ENCODE measurements at places on chromosomes 5 and 9.

- no peak for DNase-seq
These were observed 54.4 kb downstream of the ZNF474 start for GRCh38 chr5:122183788-122184170.

- DNase-seq, result peak; percentile 28
These were observed 836 bp downstream of the PCSK5 start for GRCh38 chr9:75891277-75891741.

GRCh38 chr5:68683632-68684036, 410.2 kb upstream of the SLC30A5 start:
- DNase-seq, result no peak

DNA sequence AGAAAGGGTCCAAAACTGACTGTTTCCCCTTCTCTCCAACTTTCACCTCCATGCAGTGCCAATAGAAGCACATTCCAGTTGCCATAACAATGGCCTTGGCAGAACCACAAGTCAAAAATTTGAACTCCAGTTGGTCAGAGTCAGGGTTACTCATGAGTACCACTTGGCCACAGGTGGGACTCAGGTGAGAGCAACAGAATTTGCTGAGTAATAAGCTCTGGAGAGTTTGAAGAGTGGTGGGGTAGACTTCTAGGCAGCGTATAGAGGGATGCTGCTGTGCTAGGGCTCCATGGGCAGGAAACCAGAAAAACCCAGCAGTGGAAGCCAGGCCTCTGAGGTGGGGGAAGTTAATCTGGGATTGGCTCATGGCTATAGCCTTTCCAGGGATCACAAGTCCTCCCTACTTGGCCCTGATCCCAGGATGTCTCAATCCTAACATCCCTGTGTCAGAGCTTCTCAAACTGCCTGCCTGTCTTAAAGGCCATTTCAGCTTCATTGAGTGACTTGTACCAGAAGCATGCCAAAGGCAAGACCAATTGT, 30.2 kb downstream of the SNX18 start:
- DNase-seq, result no peak

DNA sequence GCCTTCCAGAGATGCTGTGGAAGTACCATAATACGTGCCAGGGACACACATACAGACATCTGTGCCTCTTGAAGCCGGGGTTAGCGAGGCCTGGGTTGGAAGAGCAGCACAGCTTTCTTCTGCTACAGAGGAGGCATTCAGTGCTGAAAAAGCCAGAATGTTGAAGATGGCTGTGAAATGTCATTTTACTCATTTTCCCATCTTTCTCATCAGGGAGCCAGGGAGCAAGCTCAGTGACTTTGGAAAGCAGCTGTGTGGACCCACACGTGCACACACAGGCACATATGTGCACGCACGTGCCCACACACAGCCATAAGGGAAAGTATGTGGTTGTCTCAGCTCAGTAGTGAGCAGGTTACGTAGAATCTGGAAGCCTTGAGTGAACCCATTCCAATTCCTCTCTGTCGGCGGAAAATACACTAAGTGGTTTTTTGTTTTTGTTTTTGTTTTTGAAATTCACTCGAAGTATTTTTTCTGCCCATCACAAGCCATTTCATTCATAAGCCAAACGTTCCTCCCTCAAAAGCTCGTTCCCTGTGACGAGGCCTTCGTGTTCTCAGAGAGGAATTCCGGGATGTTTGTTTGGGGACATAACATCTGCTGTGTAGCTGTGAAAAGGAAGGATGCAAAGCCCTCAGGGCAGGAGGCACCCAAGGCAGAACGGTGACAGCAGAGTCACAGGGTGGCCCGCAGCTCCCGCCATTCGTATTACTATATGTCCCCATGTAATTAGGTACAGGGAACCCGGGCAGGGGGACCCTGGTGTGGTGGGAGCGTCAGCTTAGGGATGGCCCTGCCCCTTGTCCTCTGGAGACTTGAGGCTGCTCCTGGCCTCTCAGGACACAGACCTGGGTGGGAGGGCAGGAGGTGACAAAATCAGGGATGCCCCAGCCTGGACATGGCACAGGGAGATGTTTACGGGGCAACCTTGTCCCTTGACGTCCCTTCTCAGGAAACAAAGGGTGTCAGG, 29.0 kb upstream of the ANKRD33B start:
- no peak for DNase-seq

DNA sequence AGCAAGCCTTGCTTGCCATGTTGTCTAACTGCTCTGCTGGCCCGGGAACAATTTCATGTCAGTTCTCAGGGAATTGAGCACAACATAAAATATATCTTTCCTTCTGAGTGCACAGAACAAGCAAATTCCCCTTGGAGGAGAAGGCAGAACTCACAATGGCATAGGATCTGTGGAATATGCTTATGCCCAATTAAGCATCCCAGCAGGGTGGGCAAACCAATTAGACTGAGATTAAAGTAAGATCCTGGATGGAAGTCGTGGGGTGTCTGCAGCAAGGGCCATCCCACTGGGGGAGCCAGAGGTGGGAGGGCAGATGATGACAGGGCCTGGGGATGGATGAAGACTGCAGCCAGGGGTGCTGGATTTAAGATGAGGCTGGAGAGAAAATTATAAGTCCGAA, 114.1 kb downstream of the BRINP1 start:
- DNase-seq, result no peak

GRCh38 chr5:97071101-97071500, 71.3 kb downstream of the LIX1 start:
- no peak for DNase-seq

- DNase-seq, result no peak
These were observed 4.0 kb upstream of the EHMT1 start for GRCh38 chr9:137614631-137615386.

GRCh38 chr9:103997856-103998370, 96.2 kb upstream of the SMC2 start:
- DNase-seq, result no peak

- DNase-seq, result no peak
These were observed 260.1 kb downstream of the PRELID2 start for GRCh38 chr5:145574889-145575573.

GRCh38 chr9:28699632-28700031, 1126.4 kb upstream of the C9orf72 start:
- no peak for DNase-seq

DNA sequence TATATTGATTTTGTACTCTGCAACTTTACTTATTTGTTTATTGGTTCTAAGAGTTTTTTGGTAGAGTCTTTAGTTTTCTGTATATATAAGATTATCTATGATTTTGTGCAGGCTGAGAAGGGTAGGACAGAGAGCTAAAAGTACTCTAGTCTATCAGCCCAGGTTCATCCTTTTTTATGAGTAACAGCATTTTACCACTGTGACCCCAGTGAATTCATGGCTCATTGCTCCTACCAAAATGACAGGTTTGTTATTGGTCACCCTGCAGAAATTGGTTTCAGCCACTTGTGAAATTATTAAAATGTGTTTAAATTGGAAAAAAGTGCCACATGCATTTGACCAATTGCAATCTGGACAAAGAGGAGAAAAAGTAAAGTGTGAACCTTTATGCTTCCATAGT, 421.4 kb upstream of the DAB2 start:
- no peak for DNase-seq

- DNase-seq, result no peak
These were observed 516.6 kb upstream of the CLINT1 start for GRCh38 chr5:158375531-158375930.

GRCh38 chr9:137255448-137256114, 454 bp downstream of the NELFB start:
- DNase-seq, result no peak

DNA sequence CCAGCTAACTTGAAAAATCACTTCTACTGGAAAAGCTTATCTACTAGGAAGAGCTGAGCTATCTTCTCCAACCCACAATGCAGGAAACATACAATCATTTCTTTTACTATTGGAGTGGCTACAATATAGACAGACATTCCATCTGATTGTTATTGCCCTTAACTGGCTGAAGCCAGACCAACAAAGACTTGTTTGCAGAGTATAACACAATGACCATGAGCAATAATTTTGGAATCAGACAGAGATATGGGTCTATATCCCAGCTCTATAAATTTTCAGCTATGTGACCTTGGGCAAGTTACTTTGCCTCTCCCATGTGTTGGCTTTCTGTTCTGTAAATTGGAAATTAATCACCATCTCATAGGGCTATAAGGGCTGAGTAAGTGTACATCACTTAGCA, 244.7 kb upstream of the SLC30A5 start:
- DNase-seq, result no peak

DNA sequence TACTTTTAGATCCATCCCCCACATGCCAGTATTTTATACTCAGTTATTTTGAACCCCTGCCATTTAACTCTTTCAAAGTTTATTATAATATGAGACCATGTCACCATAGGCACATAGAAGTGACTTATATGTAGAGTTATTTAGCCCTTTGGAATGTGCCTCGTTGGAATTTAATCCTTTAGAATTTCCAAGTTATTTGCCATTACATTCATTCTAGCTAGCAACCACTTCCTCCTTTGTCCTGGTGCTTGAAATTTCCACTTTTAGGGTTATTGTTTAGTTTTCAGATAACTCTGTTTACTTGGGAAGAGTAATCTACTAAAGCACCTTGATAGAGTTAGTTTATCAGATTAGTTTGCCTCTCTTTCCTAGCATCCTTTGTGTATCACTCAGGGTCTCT, 82.8 kb upstream of the TLE1 start:
- DNase-seq, result no peak

GRCh38 chr5:41406936-41407335, 103.5 kb downstream of the PLCXD3 start:
- DNase-seq, result no peak

GRCh38 chr9:109328978-109329637, 8.2 kb upstream of the EPB41L4B start:
- DNase-seq, result no peak

DNA sequence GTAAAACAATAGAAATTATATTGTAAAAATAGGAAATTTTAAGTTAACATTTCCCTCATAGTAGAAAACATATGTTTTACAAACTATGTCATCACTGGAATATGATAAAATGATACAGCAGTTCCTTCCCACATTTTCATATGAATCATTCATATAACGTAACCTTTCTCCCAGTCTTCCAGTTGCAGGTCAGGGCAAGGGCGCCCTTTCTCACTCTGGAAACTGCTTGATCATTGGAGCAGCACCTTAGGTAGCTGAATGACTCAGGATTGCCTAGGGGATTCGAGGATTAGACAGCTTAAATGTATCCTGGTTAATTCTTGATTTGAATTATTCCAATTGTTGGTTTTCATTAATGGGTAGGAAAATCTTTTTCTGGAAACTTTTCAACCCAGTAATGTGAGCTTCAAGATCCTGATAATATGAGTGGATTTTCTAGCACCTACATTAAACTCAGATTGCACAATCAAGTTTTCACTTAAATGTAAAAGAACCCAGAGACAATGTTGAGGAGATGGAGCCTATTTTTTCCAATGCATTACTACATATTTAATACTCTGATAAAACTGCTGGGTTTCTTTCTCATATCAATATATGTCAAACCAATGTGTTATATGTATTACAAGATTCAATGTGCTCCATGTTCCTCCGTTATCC, 32.6 kb upstream of the ANXA1 start:
- DNase-seq, result no peak

GRCh38 chr5:58060996-58061395, 398.9 kb downstream of the PLK2 start:
- no peak for DNase-seq

GRCh38 chr5:3187771-3188425, 407.7 kb upstream of the IRX1 start:
- no peak for DNase-seq

DNA sequence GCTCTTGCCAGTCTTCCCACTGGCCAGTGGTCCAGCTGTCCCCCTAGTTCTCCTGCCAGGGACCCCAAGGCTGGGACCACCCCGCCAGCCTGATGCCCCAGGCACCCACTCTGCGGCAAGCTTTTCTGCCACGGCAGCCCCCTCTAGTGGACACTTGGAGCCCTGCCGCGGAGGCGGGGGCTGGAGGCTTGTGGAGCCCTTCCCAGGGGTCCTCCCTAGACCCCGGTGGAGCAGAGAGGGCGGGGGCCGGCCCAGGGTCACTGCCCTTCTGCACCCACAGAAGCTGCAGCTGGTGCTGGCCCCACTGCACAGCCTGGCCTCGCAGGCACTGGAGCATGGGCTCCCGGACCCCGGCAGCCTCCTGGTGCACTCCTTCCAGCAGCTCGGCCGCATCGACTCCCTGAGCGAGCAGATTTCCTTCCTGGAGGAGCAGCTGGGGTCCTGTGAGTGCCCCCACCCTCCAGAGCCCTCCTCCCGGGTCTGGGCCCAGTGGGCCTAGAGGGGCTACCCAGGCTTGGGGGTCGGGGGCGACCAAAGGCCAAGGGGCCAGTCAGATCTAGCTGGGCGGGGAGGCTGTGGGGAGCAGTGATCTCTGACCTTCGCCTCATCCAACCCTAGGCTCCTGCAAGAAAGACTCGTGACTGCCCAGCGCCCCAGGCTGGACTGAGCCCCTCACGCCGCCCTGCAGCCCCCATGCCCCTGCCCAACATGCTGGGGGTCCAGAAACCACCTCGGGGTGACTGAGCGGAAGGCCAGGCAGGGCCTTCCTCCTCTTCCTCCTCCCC, 9.1 kb downstream of the EGFL7 start:
- DNase-seq, result peak; percentile 72

- DNase-seq, result no peak
These were observed 23.5 kb upstream of the SUSD1 start for GRCh38 chr9:112198646-112199045.
